Activated CD8-positive, alpha-beta T cell treated with anti-CD3 and anti-CD28 coated beads, Interleukin-2, amount 10 ng/mL, durations not matched to agents 7 days and 5 days (primary cell): ENCODE measurements at places on chromosomes 1 and 21.

GRCh38 chr1:174535207-174535606 lies 87.4 kb downstream of the GPR52 start:
- no peak overlapping the region for H3K4me3 ChIP-seq
- H3K27me3 ChIP-seq, result no peaks in the 10 kb centered on the region
- peaks cover 4% of the 10 kb centered on the region for H3K36me3 ChIP-seq
- no peaks in the 10 kb centered on the region for H3K4me1 ChIP-seq
- H3K27ac ChIP-seq, result no peak overlapping the region
- no peak for DNase-seq

DNA sequence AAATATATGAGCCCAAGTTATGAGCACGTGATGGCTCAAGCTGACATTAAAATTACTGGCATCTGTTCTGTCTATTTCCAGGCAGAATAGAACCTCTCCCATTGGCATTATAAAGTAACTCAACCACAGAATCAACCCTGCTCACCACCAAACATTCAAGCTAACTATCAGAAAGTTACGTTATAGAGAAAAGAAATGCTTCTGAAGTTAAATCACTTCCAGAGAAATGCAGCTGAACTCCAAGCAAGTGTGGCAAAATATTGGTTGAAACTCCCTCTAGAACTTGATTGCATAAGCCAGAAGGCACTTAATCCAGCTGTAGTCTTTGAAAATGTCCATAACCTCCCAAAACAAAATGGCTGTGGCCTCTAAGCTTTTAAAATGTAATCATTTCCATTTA lies 36.2 kb upstream of the UBE2U start:
- no peaks in the 10 kb centered on the region for H3K36me3 ChIP-seq
- H3K27ac ChIP-seq, result no peak overlapping the region
- H3K27me3 ChIP-seq, result peaks cover 2% of the 10 kb centered on the region
- H3K4me3 ChIP-seq, result no peak overlapping the region
- no peak for DNase-seq
- peaks cover 6% of the 10 kb centered on the region for H3K4me1 ChIP-seq

GRCh38 chr1:207836591-207837347 lies 74.2 kb downstream of the CD34 start:
- H3K27me3 ChIP-seq, result no peaks in the 10 kb centered on the region
- peaks cover 31% of the 10 kb centered on the region for H3K36me3 ChIP-seq
- H3K27ac ChIP-seq, result no peak overlapping the region
- peaks cover 67% of the 10 kb centered on the region for H3K4me1 ChIP-seq
- no peak overlapping the region for H3K4me3 ChIP-seq

- no peaks in the 10 kb centered on the region for H3K36me3 ChIP-seq
- no peak for DNase-seq
- peaks cover 12% of the 10 kb centered on the region for H3K27me3 ChIP-seq
- H3K27ac ChIP-seq, result no peak overlapping the region
- H3K4me1 ChIP-seq, result no peaks in the 10 kb centered on the region
These were observed 14.3 kb upstream of the CXADR start for GRCh38 chr21:17498586-17498985.

DNA sequence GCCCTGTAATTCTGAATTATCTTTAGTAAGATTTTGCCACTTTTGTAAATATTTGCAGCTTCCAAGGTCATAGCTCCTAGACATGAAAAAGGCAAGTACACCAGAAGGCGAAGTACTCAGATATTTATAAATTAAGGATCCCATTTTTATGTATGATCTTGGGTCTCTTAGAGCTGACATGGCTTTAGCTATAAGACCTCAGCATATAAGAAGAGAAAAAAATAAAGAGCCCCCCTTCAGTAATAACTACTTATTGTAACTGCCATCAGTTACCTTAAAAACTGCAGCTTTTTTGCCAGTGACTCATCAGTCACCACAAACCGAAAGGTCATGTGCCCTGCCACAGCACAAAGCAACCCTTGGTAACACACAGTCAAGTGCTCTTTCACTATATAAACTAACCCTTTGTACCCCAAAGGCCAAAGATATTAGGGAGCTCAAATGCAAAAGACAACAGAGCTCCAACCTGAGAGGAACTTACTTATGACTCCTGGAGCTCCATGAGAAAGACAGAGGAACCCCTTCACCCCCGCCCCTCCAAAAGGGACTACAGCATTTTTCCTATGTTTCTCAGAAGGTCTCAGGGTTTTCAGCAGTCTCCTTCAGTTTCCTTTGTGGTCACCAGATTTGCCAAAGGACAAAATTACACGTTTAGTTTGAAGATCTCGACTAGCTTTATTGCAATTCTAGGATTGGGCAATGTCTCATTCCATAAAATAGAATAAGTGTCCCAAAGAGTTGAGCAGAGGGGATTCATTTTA lies 219.8 kb upstream of the DUSP10 start:
- H3K4me1 ChIP-seq, result peaks cover 21% of the 10 kb centered on the region
- H3K27ac ChIP-seq, result no peak overlapping the region
- peak; percentile 78 for DNase-seq
- H3K36me3 ChIP-seq, result peaks cover 3% of the 10 kb centered on the region
- H3K4me3 ChIP-seq, result peak overlapping the region; percentile 22
